ENCODE measurements at places on chromosomes 12 and 14.

- DNase-seq, result no peak
Measured at GRCh38 chr14:105588236-105588860, 62.0 kb downstream of the TMEM121 start.

DNA sequence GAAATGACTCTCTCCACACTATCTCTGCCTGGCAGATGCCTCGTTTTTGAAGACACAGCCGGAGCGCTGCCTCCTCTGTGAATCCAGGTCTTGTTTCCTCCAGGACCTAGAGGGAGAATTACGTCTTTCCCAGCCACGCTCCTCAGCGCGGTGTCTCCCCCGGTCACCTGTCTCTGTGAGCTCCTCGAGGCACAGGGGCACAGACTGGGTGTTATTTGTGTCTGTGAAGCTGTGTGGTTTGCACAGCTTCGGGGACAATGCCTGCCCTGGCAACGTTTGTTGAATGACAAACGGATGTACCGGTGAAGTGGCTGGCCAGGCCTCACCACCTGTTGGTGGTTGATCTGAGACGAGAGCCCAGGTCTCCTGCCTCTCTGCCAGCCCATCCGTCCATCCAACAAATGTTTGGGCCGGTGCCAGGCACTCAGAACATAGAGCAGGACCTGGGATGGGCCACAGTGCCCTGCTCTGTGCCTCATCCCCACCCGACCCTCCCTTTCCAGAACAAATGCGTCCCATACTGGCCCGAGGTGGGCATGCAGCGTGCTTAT, 6.1 kb downstream of the PTPN6 start:
- DNase-seq, result no peak

DNA sequence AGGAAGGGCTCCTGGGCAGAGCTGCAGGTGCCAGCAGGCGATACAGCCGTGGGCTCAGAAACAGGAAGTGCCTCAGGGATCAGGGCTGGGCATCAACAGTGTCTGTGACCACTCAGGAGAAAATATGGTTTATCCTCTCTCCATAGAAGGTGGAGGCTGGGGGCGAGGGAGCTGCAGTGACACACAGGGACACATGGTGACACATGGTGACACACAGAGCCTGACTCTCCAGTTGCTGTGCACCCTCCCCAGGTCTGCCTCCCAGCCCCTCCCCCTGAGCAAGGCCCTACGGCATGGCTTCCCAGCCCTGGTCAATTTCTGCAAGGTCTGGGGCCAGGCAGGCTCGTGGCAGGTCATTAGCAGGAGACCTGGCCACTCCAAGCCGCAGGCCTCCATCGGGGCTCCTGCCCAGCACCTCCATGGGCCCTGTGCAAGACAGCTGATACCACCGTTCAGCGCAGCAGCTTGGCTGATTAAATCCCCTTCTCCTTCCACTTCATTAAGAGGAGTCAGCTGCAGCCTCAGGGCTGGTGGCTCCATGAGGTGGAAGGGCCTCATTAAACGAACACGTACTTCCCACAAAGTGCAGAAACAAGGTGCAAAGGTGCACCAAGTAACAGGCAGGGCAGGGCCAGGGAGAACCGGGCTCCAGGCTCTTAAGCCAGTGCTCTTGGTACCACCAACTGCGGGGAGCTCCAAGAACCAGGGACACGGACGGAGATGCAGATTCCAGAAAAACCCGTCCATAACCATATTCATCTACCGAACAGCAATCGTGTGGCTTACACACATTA, 60.7 kb downstream of the CCNK start:
- DNase-seq, result no peak

GRCh38 chr14:86311151-86311550, 781.2 kb downstream of the FLRT2 start:
- DNase-seq, result no peak

GRCh38 chr12:127773520-127773919, 493.4 kb upstream of the TMEM132C start:
- no peak for DNase-seq

DNA sequence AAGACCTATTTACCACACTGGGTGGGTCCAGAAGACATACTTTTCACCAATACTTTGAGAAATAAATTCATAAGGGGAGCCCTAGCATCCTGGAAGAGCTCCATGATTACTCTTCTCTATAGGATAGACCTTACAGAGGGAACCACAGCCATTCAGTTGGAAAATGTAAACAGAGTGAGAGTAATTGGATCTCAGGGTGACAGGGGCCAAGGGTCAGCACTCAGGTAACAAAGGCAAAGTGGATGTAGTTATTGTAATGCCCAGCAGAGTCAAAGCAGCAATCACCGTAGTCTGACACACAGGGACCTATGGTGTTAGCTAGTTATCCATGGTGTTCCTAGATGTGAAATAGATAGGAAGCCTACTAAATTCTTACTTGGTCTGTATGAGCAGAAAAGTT, 10.8 kb upstream of the GTF2A1 start:
- no peak for DNase-seq

- DNase-seq, result no peak
Measured at GRCh38 chr12:86799616-86800015, 543.4 kb upstream of the MGAT4C start.

DNA sequence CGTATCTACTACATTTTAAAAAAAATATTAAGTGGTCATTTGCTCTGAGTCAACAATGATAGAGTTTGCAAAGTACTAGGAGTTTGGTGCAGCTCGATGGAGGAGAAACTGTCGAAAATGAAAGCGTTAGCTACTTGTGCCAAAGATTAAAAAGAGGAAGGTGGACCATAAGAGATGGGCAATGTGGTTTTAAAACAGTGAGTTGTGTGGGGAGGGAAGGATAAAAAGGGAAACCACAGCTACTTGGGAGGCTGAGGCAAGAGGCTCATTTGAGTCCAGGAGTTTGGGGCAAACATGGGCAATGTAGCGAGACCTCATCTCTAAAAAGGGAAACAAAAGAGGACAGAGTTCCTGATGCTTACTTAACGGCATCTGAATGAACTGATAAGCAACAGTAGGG, 18.2 kb upstream of the STRAP start:
- no peak for DNase-seq

All from GM18507 (cell line).